ENCODE measurements at places on chromosomes 7 and 10.

DNA sequence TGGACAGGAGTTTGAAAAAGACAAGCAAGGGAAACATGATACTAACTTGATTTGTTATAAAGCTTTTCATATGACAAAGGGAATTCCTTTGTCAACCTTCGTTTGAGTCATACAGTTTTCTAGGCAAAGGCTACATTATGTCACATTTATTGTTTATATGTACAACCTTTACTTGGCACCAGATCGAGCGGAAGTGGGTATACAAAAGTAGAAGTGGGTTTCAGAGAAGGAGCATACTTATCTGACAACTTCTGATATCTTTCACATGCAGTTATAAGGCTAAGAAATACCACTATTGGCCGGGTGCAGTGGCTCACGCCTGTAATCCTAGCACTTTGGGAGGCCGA, 11.0 kb downstream of the STMP1 start:
- DNase-seq, result no peak

DNA sequence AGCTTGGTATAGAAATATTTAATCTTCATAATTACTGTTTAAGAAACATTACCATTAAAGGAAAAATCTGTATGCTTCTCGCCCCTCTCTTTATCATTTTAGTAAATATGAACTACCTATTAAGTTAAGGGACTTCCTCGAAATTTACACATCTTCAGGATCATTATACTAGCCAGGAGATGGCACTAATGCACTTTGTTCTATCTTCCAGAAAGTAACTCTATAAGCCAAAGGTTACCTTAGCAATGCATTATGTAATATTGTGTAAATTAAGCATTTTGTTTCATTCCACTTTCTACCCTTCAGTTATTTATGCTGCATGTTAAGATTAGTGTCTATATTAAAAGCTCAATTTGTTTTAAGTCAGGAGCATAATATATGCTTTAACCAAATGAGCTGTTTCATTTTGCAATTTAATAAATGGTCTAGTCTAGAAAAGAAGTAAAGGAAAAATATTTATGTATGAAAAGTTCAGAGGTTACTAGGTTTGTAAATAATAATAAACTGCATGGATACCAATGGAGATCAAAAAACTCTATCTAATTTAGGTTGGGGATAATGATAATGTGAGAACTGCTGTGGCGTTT, 128.5 kb downstream of the ANKRD7 start:
- DNase-seq, result peak; percentile 6

GRCh38 chr10:128877141-128877540, 589.9 kb upstream of the MGMT start:
- DNase-seq, result no peak

DNA sequence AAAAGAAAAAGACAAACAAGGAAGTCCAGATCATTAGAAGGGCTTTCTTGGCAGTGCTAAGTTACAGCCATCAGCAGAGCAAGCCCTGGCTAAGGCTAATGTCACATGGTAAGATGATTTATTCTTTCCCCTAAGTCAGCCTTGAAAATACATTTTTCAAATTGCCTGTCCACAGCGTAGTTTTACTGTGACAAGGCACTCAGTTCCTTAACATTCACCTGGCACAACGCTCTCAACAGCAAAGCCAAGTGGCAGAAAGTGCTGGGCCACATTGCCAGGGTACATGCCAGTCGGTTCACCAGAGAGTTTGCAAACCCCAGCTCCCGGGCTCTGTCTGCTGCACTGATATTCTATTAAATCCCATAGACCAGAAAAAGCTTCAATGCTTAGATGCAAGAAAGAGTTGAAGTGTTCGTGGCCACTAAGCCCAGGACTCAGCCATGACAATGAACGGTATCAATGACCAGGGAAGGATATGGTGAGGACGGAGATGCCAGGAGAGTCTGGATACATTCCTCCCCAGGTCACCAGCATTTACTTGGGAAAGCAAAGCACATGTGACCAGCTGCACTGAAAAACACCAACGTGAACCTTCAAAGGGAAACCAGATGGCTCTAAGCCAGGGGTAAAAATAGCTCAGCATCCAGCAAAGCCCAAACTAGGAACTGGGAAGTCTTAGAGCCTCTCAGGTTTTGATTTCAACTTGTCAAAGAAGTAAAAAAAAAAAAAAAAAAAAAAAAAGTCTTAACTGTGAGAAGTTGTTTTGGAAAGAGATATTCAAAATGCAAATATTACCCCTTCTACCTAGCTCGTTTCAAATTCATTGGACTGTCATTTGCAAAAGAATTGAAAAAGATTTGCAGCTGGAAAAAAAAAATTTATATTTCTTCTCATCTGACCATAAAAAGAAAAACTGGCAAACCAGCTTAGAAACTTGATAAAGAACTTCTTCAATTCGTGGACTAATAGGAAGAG, 23.9 kb upstream of the MPP7 start:
- DNase-seq, result no peak

GRCh38 chr10:96616961-96617360, 30.1 kb upstream of the TM9SF3 start:
- no peak for DNase-seq

GRCh38 chr10:97456034-97456685, 10.2 kb downstream of the ZDHHC16 start:
- no peak for DNase-seq

DNA sequence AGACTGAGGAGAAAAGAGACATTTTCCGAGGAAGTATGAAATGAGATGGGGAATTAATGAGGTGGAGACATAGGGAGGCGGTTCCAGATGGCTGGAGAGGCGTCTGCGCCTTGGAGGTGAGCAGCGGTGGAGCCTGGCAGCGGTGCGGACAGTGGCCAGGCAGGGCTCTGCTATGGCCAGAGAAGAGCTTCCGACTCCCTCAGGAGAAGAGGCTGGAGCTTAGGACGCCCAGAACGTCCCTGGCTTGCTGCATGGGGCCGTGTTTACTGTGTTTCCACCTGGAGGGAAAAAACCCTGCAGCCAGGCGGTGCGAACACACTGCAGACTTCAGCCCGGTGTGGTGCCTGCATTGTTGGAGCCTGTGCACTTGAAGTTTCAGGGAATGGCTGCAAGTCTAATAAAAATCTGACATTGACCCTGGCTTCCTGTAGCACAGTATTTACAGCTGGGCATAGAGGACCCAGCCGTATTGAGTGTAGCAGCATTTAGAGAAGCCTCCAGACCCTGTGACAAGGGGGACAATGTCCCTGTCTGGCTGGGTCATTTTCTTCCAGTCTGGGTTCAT, 447.1 kb upstream of the MKI67 start:
- no peak for DNase-seq

GRCh38 chr7:94654783-94655125, 1.2 kb downstream of the SGCE start:
- DNase-seq, result no peak

DNA sequence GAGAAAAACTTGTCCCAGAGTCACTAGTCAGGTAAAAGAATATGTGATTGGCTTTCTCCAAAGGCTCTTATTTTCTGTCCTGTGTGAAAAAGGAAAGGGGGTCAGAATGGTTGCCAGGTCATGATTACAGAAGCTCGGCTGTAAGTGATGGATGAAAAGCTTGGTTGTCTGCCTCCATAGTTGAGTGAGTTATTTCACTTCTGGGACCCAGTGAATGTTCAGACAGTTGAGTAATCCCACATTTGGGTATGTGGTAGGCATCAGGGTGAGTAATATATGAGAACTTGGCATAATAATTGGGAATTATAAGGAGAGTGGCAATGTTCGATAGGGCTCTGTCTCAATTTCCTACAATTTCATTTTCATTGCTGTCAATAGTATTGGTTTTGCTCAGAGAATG, 72.5 kb downstream of the BBS9 start:
- DNase-seq, result no peak

GRCh38 chr10:124694481-124695220, 49.5 kb downstream of the FAM53B start:
- DNase-seq, result no peak

GRCh38 chr7:91251877-91252276, 12.4 kb upstream of the FZD1 start:
- DNase-seq, result no peak

DNA sequence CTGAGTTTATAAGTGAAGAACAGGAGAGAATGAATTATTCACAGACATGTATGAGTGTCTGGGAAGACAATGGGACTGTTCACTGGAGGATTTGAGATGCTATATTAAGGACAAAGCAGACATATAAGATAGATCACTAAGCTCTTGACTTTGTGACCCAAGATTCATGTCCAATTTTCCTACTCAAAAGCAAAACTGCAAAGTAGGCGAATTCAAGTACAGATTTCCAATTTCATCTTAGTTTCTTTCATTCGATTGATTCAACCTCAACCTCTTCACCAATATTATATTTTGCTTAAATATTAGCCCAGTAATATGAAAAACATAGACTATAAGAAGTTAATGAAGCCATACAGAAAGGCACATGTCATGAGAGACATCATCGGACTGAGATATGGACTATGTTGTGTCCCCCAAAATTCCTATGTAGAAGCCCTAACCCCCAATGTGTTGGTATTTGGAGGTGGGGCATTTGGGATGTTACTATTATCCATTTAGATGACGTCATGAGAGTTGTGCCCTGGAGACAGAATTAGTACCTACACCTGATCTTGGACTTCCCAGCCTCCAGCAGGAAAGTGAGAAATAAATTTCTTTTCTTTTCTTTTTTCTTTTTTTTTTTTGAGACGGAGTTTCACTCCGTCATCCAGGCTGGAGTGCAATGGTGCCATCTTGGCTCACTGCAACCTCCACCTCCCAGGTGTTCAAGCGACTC, 353.7 kb upstream of the AKR1E2 start:
- DNase-seq, result no peak

DNA sequence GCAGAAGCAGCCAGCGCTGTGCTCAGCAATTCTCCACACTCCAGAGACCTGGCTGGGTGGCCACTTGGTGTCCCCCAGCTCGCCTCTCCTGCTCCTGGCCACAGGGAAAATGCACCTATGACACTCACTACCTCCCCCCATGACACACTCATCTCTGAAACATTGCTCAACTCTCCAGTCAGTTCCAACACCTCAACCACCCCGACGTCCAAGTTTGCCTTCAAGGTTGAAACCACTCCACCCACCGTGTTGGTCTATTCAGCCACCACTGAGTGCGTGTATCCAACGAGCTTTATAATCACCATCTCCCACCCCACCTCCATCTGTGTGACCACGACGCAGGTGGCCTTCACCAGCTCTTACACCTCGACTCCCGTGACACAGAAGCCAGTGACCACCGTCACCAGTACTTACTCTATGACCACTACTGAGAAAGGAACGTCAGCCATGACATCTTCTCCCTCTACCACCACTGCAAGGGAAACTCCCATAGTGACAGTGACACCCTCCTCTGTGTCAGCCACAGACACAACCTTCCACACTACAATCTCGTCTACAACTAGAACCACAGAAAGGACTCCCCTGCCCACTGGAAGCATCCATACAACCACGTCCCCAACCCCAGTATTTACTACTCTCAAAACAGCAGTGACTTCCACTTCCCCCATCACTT, 2.7 kb downstream of the MUC3A start:
- DNase-seq, result no peak

GRCh38 chr10:102585026-102585425, 59.3 kb upstream of the TRIM8 start:
- DNase-seq, result no peak

DNA sequence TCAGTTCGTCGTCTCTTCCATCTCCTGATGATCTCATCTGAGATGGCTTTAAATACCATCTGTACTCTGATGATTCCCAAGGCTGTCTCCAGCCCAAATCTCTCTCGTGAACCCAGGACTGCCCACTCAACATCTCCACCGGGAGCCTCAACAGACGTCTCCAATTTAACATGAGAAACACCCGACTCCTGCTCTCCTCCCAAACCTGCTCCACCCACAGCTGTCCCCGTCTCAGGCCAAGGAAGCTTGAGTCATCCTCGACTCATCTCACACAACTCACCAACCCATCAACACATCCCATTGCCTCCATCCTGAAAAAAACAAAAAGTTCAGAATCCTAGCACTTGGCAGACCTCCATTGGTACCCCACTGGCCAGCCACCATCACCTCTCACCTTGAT, 29.7 kb upstream of the CALN1 start:
- DNase-seq, result no peak

DNA sequence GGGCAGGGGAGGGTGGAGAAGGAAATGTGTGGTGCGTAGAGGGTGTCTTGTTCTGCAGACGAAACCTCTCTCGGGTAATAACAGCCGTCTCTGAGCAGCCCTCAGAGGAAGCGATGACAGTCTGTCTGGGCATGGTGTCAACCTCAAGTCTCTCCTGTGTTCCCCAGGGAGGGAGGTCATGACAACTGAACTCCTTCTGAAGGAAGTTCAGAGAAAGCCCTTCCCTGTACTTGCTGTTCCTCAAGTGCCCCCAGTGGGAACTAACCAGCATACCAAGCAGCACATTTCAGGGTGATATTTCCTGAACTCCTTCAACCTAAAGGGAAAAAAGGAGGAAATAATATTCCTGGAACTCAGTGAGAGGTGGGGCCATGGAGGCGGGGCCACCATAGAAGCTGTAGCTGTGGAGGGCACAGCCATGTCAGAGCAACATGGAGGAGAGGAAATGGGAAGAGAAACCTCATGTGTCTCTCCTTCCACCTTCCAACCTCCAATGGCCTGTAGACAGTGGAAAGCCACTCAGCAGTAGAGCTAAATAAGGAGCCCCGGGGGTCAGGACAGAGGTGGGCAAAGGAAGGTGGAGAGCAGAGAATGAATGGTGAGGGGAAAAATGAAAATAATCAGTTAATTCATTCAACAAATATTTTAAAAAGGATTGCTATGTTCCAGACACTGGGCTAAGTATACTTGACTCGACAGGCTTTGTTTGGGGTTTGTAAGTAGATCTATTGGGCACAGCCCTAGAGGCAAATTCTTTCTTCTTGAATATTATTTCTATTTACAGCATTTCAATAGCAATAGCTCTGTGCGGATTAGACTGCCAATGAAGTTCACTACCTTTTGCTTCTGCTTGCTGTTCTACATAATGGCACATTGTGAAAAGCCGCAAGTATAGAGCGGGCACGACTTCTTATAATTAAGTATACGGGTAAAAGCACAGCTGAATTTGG, 61.0 kb upstream of the AOAH start:
- DNase-seq, result no peak

GRCh38 chr7:149884016-149884415, 10.2 kb downstream of the ATP6V0E2 start:
- no peak for DNase-seq

DNA sequence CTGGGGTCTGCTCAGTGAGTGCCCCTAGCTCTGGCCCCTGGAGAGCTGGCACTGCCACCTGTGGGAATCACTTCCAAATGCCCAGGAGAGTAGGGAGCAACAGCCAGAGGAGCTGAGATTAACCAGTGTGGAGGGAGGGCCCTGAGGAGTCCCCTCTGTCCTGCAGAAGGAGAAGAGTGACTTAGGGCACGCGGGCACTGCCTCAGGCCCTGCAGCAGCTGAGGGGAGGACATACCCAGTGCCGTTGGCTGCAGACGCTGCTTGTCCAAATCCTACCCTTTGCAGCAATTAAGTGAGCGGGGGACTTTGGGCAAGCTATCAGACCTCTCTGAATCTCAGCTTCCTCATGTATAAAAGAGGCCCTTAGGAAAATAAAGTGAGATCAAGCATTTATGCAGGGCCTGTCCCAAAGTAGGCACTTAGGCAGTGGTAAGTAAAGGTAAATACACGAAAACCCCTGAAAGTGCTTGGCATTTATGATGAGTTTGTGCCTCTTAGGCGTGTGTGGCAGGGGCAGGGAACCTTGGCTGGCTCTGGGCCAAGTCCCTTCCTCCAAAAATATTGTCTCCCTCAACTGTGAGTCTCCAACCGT, 16.9 kb downstream of the PRF1 start:
- DNase-seq, result no peak

- DNase-seq, result no peak
Observed at GRCh38 chr7:30992414-30992813, 28.7 kb downstream of the GHRHR start.

- no peak for DNase-seq
Observed at GRCh38 chr10:1247598-1248261, 191.5 kb downstream of the WDR37 start.
